ENCODE measurements at places on chromosomes 3 and 15.

- DNase-seq, result no peak
Measured at GRCh38 chr3:195066441-195066841, 204.5 kb downstream of the XXYLT1 start.

DNA sequence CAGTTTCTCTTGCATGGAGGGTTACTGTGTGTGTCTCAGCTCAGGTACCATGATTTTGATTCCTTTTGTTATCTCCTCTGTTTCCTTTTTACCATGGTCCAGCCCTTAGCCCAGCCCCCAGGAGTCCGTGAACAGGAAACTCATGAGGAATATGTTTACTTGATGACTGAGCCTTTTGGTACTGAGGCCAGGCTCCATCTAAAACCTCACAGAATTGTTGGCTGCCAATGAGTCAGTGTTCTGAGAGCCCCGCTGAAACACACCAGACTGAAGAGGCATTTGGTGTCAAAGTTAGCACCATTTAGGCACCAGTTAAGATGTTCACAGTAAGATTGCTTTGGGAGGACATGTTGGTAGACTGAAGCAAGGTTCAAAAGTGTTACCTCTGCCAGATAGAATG lies 80.9 kb downstream of the DGKG start:
- DNase-seq, result no peak

DNA sequence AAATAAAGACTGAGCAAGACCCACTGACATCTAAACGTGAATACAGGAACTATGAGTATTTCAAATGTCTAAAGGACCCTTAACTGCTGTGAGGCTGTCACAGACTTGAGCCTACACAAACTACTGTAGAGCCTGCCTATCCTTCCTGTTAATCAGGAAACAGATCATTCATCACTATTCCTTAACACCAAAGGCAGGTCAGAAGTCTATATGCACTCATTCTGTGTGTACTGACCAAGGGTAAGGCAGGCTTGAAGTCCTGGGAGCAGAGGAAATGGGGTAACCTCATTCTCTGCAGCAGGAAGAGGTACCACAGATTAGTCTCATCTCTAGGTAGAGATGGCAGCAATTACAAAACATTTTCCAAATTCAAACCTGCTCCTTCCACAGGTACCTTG lies 30.7 kb downstream of the NPTN start:
- DNase-seq, result no peak

DNA sequence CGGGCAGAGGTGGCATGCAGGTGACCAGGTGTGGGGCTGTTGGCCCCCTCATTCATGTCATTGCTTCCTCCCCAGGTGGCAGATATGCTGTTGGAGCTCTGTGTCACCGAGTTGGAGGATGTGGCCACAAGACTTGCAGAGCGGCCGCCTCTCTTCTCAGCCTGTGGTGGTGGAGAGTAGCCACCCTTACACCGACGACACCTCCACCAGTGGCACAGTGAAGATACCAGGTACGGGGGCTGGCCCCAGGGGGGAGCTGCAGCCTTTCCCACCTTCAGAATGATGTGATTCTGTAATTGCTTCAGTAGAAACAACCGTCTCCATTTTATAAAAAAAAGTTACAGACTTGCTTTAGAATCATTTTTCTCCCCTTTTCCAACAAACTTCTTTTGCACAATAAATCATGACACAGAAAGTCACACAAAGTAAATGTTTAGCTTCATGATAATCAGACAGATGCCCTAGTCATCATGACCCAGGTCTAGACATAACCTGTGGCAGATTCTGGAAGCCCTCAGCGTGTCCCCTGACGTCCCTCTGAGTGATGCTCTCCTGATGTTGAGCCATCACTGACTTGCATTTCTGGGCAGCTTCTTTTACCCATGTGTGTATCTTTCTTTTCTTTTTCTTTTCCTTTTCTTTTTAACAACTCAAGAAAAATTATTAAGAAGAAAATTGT lies 76.0 kb upstream of the FAN1 start:
- no peak for DNase-seq
